ENCODE measurements at places on chromosomes 13 and 19.

DNA sequence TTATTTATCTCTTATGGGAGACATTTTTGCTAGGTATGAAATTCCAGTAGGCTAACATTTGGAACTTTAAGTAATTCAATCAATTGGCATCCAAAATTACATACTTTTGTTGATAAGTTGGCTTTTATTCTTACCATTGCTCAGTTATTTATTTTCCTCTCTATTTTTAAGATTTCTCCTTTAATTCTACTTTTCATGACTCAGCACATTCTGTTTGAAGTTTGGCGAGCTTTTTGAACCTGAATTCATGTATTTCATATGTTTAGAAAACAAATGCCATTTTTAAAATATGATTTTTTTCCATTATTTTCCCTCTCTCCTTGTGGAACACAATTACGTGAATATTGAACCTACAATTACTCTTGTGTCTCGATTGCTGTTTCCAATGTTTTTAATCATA, 2896.3 kb upstream of the PCDH20 start:
- DNase-seq = no peak

DNA sequence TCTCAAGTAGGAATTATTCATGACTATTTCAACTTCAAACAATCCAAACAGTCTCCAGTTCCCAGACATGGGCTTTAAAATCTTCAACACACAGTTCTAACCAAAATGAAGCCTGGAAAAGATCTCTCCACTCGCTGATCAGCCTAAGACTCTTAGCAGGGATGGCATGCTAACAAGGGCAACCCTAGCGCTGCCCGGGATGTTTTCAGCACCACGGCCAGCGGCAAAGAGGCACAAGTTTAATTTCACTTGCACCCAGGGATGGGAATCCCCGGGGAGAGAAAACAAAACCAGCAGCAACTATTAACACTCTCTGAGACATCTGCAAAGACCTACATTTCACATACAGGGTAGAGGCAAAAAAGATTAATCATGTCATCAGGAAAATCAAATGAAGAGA, 43.0 kb downstream of the CACNA1A start:
- DNase-seq = no peak

DNA sequence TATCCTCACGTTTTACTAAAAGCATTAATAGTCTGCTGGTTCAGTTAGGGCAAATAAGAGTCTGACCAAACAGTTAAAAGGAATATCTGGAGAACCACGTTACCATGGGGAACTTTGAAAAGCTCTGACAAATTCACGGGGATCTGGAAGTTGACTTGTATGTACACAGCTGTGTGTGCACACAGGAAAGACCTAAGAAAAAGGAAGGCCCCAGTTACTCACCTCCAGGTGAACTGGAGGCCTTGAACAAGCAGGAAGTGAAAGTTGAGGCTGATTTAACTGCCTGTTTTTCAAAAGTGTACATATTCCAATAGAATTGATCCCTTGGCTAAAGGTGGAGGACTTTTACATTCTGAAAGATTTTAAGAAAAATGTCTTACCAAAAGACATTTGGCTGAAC, 1891.6 kb upstream of the PCDH20 start:
- no peak for DNase-seq

DNA sequence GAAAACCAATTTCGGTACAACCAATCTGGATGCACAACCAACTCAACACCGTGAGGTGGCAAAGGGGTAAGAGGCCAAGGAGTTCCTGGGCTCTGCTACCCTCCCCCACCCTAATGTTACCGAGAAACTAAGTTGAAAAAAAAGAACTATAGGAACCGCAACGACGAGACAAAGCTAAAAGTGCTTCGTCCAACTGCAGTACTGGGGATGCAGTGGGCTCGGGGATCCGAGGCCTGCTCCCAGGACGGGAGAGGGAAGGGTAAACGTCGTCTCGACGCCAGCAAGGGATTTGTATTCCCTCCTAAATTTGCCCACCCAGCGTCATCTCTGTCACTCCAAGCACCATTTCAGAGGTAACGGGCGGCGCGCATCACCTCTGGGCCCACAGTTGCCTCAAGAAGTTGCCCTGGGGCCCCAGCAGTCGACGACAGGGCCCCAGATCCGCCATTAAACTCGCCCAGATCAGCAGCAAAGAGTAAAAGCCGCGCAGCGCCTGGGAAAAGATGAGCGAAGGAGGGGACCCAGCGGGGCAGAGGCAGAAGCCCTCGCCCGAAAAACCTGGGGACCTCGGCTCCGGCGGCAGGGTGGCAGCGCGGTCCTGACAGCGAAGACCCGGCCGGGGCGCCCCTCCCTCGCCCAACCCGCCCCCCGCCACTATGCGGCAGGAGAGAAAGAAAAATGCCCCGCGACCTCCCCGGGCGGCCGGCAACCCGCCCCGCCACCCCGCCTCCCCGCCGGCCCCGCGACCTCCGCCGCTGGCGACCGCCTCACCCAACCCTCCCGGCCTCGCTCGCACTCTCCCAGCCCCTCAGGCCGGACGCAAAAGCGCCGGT, 752 bp downstream of the ZMYM5 start:
- DNase-seq = peak; percentile 23

GRCh38 chr13:20847296-20847695, 55.2 kb downstream of the XPO4 start:
- no peak for DNase-seq

DNA sequence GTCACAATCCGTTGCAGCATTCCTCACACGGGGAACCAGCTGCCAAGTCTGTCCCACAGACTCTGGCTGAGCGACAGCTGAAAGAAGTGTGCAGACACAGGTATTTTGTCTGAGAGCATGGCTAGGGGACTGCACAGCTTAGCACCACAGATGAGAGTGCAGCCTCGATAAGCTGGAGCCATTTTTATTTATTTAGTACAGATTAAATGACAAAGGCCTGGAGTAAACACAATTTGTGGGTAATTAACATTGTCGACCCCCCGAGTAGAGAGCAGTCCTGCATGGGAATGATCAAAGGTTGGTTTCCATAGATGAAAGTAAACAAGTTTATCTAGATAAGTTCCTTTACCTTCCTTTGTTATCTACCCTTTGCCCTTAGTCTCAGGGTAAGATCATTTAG, 836.2 kb downstream of the DACH1 start:
- DNase-seq = no peak

GRCh38 chr19:6220385-6221191, 59.2 kb downstream of the MLLT1 start:
- DNase-seq = no peak

DNA sequence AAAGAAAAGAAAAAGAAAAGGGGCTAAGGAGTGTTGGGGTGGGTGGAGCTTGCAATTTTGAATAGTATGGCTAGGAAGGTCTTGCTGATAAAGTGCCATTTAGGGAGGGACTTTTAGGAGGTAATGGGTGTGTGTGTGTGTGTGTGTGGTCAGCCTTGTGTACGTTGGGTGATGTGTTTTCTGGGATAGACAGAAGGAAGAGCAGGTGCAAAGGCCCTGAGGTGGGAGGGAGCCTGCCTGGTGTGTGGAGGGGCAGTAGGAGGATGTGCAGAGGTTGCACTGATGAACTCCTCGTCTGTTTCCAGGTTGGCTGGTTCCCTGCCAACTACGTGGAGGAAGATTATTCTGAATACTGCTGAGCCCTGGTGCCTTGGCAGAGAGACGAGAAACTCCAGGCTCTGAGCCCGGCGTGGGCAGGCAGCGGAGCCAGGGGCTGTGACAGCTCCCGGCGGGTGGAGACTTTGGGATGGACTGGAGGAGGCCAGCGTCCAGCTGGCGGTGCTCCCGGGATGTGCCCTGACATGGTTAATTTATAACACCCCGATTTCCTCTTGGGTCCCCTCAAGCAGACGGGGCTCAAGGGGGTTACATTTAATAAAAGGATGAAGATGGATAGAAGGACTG, 30.5 kb upstream of the ADGRE1 start:
- no peak for DNase-seq

DNA sequence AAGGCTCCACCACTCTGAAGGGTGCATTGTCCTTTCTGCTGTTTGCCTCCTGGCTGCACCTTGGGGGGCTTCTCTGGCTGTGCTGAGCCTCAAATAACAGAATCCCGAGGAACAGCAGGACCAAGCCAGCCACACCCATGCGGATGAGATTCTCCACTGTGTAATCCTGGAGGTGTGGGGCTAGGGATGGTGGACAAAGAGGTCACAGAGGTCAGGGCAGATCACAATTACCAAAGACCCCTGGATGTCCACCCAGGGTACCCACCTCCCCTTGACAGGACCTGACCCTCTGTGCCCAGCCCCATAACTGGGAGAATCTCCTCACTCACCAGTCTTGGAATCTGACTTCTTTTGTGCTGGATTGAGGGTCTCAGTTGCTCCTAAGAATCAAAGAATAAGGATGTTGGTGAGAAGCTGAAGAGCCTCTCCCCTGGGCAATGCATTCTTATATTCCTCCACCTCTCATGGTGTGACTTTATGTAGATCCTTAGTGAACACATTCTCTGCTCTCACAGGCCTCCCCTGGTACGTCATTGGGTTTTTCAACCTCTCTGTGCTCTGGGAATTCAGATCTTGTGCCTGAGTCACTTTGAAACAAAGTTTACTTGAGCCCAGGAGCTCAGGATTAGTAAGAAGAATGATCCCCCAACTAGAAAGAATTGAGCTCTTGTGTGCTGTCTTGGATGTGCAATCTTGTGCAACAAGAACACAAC, 5.2 kb downstream of the LILRA4 start:
- no peak for DNase-seq

- DNase-seq = no peak
Measured at GRCh38 chr19:2512523-2513431, 36.9 kb downstream of the GADD45B start.

GRCh38 chr19:4728871-4729270, 5.2 kb upstream of the DPP9 start:
- DNase-seq = no peak

- peak; percentile 47 for DNase-seq
Measured at GRCh38 chr19:49533551-49534488, 6.0 kb downstream of the RCN3 start.

DNA sequence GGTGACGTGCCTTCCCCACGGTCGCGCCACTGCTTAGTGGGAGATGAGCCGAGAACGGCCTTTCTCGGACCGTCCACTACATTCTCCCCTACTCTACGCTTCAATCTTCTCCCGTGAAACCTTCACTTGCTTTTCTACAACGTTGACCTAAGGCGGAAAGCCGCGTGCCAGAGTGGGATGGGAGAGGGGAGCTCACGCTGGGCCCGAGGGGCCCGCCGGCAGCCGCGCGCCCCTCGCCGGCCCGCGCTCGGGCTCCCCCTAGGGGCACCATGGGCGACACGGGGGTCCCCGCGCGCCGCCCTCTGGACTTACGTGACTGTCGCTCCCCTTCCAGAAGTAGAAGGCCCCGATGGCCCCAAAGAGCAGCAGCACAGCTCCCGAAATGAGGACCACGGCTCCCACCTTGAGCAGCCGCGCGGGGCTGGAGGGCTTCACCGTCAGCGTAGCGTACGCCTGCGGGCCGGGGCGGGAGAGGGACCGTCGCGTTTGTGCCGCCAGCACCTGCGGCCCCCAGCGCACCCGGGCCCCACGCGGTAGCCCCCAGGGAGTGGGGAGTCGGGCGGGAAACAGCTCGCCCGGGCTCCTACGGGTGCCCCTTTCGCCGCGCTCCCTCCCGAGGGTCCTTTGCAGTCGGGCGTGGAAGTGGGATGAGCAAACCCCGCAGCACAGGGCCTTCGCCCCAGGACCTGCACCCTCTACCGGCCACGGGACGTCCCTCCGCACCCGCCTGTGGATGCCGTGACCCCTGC, 727 bp downstream of the CNMD start:
- DNase-seq = no peak

GRCh38 chr19:12783849-12784393, 7.4 kb upstream of the JUNB start:
- no peak for DNase-seq

DNA sequence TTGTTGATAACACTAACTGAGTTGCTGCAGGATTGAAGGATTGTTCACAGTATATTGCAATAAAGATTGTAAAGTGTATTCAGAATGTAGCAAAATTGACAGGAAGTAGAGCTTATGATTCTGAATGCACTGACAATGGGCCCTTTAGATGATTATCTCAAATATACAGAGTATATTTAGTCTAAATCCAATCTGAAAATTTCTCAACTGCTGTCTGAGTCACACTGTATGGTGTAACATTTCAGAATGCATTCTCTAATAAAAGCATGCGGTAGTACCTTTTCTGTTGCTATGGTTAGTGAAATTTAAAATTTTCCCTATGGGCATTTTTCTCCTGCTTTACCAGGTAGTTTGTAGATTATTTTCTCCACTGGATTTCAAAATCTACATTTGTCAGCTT, 365.2 kb downstream of the PCDH17 start:
- DNase-seq = no peak

GRCh38 chr13:33264620-33264978, 21.0 kb downstream of the STARD13 start:
- no peak for DNase-seq

- DNase-seq = no peak
Measured at GRCh38 chr19:3537101-3537437, 1.9 kb upstream of the TEKTIP1 start.

- DNase-seq = peak; percentile 17
Measured at GRCh38 chr19:4676955-4677731, 7.0 kb upstream of the MYDGF start.

DNA sequence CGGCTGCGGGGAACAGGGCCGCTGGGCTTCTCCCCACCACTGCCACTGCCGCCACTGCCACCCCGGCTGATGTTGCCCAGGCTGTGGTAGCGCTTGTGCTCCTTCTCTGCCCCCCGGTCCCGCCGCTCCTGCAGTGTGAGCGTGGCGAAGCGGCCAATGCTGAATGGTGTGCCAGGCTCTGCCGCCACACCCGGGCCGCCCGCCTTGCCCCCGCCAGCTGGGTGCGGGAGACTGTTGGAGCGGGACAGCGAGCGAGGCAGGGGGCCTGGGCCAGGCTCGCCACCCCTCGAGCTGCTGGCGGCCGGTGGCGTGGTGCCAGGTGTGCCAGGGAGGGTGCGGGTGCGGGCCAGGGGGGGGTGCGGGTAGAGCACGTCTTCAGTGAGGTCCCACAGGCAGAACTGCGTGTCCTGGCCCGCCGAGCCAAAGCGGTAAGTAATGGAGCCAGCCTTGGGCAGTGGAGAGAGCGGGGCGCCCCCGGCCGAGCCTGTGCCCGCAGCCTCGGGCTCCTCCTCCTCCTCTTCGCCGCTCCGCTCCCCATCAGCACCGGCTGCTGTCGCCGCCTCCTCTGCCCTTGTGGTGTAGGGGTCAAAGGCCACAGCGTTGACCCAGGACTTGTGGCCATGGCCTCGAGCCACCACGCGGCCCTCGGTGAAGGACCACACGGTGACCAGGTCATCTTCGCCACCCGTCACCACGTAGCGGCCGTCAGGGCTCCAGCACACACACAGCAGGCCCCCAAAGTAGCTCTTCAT, 3.7 kb upstream of the DMPK start:
- DNase-seq = no peak

Measured in SW 1271 (cell line).